ENCODE measurements at places on chromosomes 3 and 15.

GRCh38 chr15:43277231-43277823, 10.6 kb upstream of the TGM5 start:
- DNase-seq, result no peak

DNA sequence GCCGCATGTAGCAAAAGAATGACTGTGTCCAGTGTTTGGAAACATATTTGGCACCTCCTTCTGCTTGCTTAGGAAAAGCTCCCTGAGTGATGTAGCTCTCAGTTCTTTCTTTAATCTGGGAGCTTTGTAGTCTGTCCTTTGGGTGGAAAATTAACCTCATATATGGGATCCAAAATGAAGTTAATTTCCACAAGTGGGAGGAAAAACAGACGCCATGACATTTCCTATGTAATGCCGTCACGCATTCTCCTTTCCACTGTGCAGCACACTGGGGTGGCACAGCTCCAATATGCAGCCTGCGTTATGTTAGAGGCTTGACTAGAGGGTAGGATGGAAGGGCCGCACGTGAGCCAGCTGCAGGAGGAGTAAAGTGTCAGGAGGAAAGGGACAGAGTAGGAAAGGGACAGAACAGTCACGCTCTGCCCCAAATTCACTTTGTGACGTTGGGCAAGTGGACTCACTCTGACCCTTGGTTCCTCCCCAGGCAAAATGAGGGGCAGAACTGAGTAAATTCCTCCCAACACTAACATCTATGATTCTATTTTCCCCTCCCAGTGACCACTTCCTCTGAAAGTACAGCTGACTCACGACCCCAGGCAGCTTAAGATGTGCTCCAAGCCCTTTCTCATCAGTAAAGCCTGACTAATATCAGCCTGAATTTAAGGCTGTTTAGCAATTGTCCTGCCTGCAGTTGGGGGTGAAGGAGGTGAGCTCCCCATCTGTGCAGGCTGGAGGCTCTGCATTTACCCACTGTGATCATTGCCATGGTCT, 176.5 kb upstream of the PFN2 start:
- DNase-seq, result peak; percentile 99

- no peak for DNase-seq
These were observed 4.7 kb downstream of the SGO1 start for GRCh38 chr3:20181276-20181675.

GRCh38 chr15:56249092-56249491, 5.4 kb upstream of the RFX7 start:
- peak; percentile 78 for DNase-seq

- no peak for DNase-seq
These were observed 44.5 kb downstream of the ST6GAL1 start for GRCh38 chr3:186974824-186975313.

DNA sequence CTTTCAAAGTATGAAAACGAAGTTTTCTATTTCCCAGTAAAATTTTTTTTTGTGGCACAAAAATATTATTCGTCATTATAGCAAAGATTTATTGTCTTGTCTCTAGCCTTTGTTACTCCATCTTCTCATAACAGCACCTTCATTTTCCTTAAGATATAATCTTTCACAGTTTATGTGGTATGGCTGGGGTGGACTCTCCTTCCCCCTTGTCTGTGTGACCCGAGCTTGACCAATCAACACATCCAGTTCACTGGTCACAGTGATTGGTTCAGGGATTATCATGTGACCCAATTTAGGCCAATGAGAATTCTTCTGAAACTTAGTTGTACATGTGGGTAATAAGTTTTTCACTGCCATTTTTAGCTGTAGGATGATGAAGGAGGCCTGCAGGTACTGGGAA, 71.2 kb upstream of the DCBLD2 start:
- peak; percentile 66 for DNase-seq

- DNase-seq, result no peak
These were observed 73.3 kb downstream of the NSMCE3 start for GRCh38 chr15:29196290-29196689.

- DNase-seq, result no peak
These were observed 744.7 kb downstream of the TUSC7 start for GRCh38 chr3:117454254-117454653.

GRCh38 chr3:133958071-133958805, 62.6 kb upstream of the RAB6B start:
- DNase-seq, result peak; percentile 93

DNA sequence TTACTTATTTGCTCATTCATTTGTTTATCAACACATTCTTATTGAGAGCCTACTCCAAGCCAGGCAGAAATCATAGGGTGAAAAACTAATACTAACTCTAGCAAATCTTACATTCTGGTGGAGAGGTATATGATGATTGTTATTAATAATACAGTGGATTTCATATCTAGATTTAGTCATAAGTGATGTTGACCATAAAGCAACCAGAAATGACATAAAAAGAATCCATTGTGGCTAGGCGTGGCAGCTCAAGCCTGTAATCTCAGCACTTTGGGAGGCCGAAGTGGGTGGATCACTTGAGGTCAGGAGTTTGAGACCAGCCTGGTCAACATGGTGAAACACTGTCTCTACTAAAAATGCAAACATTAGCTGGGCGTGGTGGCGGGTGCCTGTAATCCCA, 26.2 kb upstream of the IL20RB start:
- DNase-seq, result no peak

DNA sequence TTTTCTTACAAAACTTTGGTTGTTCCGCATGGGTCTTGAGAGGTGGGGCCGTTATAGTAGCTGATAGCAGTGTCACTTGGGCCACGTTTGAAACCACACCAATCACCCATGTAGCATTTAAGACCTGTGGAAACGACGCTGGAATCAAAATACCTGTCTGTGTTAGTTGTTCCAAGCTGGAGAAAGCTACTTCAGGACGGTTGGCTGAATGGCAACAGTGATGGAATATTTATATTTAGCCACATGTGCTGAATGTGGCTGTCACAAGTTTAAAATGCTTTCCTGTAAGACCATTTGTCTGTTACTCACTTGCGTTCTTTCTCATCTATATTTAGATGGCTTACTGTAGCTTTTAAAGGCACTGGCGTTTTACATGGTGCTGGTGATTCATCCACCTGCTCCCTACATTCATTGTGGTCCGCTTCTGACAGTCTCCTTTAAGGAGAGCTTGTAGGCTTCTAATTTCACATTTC, 1.4 kb downstream of the DNAJA4 start:
- DNase-seq, result peak; percentile 71
